Heart right ventricle (tissue), 16 donors: ENCODE measurements at places on chromosomes 2 and 18. TPM values are rescaled to one million over a fixed set of nuclear protein-coding genes. Genes with fewer than 3 reads are reported as not detected.

PIAS2 gene
- total RNA-seq = 30.4 TPM

DPYSL5 gene
- not detected for total RNA-seq

C2orf78 gene
- not detected for total RNA-seq

PCARE gene
- 1.1 TPM for total RNA-seq

CTAGE1 gene
- not detected for total RNA-seq

PAX3 gene
- total RNA-seq = not detected

ELOA2 gene
- not detected for total RNA-seq

PLCD4 gene
- total RNA-seq = 1.3 TPM

ANKRD53 gene
- total RNA-seq = 0.93 TPM

SKOR2 gene
- total RNA-seq = not detected

ALPG gene
- not detected for total RNA-seq

OBSL1 gene
- 167 TPM for total RNA-seq

SULT1C4 gene
- 4.7 TPM for total RNA-seq

PUM2 gene
- total RNA-seq = 63.4 TPM

KCNIP3 gene
- 5.7 TPM for total RNA-seq

C2orf66 gene
- not detected for total RNA-seq

FAM98A gene
- 67.7 TPM for total RNA-seq
